Stimulated activated CD8-positive, alpha-beta memory T cell treated with anti-CD3 and anti-CD28 coated beads, Interleukin-7, amount 100 ng/mL, for 48 hours (primary cell): ENCODE measurements at places on chromosomes 7 and 10.

DNA sequence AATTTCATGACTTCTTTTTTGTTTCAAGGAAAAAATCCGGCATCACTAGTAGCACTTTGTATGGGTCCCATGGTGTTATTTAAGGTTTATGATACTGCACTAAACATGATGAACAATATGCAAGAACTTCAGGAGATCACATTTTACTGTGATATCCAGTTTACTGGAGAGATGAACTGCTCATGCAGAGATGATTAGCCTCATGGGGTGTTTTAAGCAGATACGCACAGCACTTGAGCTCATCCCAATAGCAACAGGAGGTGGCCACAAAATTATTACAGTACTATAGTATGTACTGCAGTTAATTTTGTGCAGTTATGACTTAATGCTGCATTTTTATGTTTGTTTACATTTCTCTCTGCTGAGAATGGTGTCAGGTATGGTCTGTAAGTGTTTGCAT is 303.7 kb upstream of the PCDH15 start:
- DNase-seq, result no peak

DNA sequence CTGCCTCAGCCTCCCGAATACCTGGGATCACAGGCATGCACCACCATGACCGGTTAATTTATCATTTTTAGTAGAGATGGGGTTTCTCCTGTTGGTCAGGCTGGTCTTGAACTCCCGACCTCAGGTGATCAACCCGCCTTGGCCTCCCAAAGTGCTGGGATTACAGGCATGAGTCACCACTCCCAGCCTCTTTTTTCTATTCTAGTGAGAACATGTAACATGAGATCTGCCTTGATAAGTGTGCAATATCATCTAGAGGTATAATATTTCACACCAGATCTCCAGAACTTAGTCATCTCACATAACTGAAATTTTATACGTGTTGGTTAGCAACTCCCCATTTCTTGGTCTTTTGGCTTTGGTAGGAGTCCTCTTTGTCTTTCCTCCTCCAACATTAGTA is 656.9 kb downstream of the CNTNAP2 start:
- no peak for DNase-seq

- DNase-seq, result no peak
Observed at GRCh38 chr10:13462551-13462950, 66.3 kb downstream of the BEND7 start.

DNA sequence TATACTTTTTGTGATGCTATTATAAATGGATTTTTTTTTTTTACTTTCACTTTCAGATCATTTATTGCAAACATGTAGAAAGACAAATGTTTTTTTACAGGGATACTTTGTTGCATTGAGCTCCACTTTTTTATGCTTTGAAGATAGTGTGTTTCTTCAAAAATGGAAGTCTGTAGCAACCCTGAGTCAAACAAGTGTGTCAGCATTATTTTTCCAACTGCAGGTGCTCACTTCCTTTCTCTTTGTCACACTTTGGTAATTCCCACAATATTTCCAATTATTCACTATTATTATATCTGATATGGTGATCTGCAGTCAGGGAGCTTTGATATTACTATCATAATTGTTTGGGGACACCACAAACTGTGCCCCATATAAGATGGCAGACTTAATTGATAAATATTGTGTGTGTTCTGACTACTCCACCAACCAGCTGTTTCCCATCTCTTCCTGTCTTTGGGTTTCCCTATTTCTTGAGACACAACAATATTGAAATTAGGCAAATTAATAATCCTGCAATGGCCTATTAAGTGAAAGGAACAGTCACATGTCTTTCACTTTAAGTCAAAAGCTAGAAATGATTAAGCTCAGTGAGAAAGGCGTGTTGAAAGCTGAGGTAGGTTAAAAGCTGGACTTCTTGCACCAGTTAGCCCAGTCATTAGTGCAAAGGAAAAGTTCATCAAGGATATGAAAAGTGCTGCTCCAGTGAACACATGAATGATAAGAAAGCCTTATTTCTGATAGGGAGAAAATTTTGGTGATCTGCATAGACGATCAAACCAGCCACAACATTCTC is 231.3 kb upstream of the SH2B2 start:
- no peak for DNase-seq

DNA sequence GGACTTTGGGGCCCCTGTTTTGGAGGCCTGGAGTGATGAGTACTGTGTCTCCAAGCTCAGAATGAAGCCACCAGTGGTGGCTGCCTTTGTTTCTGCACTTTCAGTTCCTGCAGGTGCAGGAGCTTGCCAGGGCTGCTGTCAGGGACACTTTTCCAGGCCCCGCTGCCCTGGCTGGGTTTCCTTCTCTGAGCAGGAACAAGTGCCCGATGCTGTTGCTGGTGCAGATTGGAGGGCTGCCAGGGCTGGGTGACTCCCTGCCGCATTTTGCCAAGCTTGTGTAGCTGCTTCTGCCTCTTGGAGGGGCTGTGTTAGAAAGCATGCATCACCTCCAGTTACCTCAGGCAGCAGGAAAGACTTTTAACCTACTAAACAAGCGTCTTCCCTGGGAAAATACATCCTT is 211.1 kb downstream of the MGMT start:
- DNase-seq, result no peak

- DNase-seq, result no peak
Observed at GRCh38 chr7:15561835-15562234, at the start of gene AGMO. TSS of gene AGMO (minus strand) at chr7:15562015.

DNA sequence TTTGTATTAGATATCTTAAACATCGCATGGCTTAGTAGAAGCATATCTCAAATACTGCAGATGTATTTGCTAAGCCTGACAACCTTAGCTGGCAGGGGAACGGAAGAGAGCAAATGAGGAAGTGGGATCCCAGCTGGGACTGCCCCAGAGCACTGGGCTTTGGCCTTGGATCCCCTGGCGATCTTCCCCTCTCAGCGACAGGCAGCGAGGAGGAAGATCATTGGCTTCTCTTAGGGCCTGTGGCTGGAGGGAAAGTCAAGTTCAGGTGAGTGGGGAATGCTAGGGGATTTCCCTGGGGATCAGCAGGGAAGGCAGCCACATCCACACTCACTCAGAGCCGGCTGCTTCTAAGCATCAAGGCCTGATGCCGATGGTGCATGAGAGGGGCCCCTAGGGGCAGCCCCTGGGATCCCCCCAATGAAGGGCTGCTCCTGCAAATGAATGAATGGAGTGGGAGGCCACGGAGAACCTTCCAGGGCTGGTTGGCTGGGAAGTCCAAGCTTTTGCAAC is 42.0 kb downstream of the LYZL2 start:
- DNase-seq, result no peak

DNA sequence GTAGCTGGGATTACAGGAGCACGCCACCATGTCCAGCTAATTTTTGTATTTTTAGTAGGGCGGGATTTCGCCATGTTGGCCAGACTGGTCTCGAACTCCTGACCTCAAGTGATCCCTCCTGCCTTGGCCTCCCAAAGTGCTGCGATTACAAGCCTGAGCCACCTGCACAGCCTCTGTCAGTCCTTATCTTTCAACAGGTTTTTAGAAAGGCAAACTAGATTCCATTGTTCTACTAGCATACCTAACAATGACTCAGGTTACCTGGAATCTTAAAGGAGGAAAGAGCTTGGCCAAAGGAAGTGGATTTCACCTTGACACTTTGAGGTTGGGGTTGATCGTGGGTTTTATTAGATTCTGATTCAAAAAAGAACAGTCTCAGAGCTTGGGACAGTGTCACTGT is 3.2 kb downstream of the ABCC2 start:
- DNase-seq, result no peak

- DNase-seq, result no peak
Observed at GRCh38 chr7:70456719-70457118, 675.2 kb upstream of the GALNT17 start.

- no peak for DNase-seq
Observed at GRCh38 chr7:24902931-24903330, 77.0 kb downstream of the OSBPL3 start.

- no peak for DNase-seq
Observed at GRCh38 chr10:64523065-64523759, 1002.0 kb downstream of the REEP3 start.

GRCh38 chr7:155226261-155227003 is 71.2 kb upstream of the INSIG1 start:
- no peak for DNase-seq

- no peak for DNase-seq
Observed at GRCh38 chr7:106871793-106872571, 6.9 kb downstream of the PIK3CG start.

- no peak for DNase-seq
Observed at GRCh38 chr10:93334901-93335327, 147.2 kb downstream of the MYOF start.

GRCh38 chr10:82245157-82245556 is 370.2 kb downstream of the NRG3 start:
- DNase-seq, result no peak

DNA sequence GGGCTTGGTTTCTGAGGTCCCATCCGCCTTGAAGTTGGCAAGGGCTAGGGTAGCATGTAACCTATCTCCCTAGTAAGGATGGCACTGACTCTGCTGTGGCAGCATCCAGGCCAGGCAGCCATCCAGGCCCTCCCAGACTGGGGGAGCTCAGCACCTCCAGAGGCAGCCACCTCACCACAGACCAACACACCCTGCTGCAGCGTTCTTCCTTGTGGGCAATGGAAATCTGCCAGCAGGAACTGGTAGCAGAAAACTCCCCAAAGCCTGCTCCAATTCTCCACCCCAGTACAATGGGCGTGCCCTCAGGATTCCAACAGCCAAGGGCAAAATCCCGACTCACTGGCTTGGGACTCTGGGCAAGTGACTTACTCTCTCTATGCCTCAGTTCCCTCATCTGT is 27.5 kb downstream of the DLG5 start:
- DNase-seq, result no peak

GRCh38 chr10:99280472-99280871 is 44.8 kb upstream of the HPSE2 start:
- DNase-seq, result no peak

GRCh38 chr10:42960991-42961795 is 115.7 kb upstream of the RET start:
- no peak for DNase-seq

- DNase-seq, result no peak
Observed at GRCh38 chr7:126411032-126411820, 841.5 kb downstream of the GRM8 start.

DNA sequence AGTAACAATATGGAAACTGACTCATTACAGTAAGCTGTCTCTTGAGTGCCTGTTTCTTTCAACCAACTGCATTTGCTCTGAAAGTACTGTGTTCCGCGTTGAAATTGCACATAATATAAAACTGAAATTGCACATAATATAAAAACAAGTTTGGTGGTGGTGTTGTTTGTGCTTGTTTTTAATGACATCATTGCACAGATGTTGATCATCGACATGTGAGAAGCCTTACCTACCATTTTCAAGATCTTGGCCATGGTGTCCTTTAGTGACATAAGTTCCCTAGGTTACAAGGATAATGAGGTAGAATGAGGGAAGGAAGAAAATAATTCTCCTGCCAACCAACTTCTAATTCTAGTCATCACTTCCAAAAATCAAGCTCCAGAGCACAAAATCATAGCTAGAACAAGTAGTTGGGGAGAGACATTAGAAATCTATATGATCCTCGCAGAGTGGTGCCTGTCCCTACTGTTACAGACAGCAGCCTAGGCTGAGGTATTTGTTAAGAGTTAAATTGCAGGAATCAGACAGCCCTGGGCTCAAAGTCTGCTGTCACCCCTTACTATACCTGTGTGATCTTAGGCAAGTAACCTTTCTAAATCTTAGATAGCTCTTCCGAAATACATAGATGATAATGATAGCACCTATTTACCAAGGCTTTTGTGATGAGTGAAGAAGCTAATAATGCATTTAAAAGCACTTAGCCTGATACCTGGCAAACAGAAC is 29.3 kb downstream of the DOCK4 start:
- DNase-seq, result no peak

GRCh38 chr7:100211342-100211780 is 8.4 kb upstream of the PVRIG start:
- DNase-seq, result no peak

GRCh38 chr7:30976381-30976780 is 12.6 kb downstream of the GHRHR start:
- no peak for DNase-seq

DNA sequence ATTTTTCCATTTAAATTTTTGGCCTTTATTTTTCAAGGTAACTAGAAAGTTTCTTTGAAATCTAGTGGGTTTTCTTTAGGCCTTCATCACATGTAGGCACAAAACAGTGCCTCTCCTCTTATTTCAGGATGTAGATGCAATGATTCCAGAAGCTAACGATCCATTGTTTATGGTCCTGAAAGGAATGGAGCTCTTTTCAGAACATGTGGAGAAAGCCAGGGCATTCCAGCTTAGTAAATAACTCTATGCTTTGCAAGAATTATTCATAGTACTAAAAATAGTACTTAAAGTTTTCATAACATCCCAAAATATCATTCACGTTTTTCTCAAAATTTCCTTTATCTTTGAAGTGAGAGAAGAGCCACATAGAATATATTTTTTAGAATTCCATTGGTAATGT is 91.3 kb downstream of the DYNC1I1 start:
- no peak for DNase-seq

GRCh38 chr7:66952343-66953043 is 31.5 kb downstream of the TMEM248 start:
- DNase-seq, result no peak

- no peak for DNase-seq
Observed at GRCh38 chr7:16817536-16817935, 12.7 kb upstream of the AGR2 start.

DNA sequence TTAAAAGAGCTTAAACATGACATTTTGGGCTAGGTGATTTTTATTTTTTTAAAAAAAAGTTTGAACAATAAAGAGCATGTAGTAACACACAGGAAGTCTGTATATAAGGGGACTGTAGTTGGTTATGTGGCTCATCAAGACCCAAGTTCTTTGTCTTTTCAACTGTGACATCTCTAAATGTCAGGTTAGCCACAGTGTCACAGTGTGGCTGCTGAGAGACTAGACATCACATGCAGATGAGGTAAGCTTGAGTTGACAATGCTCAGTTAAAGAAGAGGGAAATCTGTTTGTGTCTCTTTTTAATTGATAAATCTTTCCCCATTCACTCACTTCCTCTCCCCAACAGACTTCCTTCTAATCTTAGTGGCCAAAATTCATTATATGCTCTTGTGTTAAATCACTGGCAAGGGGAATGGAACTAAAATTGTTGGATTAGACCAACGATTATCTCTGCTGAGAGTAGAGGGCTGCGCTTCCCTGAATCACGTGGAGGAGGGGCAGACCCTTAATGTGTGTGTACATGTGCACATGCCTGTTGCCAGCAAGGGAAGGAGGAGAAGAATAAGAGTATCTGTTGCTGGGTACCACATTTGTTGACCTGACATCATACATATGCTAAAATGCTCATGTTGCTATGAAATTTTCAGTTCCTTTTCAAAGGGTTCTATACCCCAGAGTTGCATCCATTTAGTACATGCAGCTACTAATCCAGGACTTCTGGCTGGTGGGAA is 78.3 kb downstream of the MMRN2 start:
- DNase-seq, result no peak

DNA sequence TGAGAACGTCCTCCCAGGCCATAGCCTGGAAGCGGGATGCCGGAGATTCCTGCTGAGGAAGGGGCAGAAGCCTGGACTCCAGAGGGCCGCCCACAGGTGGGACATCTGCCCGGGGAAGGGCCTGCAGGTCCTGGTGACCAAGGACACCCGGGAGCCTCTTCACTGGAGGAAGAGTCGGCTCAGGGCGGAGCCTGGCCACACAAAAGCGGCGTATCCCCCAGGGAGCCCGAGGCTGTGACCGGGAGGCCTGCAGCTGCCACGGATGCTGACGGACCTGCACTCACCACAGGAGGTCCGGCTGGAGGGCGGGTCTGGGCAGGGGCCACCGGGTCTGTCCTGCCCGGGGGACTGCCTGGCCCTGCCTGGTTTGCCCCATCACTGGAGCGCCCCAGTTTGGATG is 15.5 kb upstream of the ADGRA1 start:
- DNase-seq, result no peak
